Activated naive CD8-positive, alpha-beta T cell treated with anti-CD3 and anti-CD28 coated beads, Interleukin-2, amount 10 ng/mL, durations not matched to agents 7 days and 5 days (primary cell): ENCODE measurements at places on chromosomes 1 and 21. TPM values are rescaled to one million over a fixed set of nuclear protein-coding genes. Genes with fewer than 3 reads are reported as not detected.

KCNT2 gene
- total RNA-seq, result not detected

GRCh38 chr21:32940079-32941014, 85.4 kb upstream of the OLIG2 start:
- no peaks in the 10 kb centered on the region for H3K27me3 ChIP-seq
- H3K27ac ChIP-seq, result no peak overlapping the region
- H3K36me3 ChIP-seq, result no peaks in the 10 kb centered on the region

DNA sequence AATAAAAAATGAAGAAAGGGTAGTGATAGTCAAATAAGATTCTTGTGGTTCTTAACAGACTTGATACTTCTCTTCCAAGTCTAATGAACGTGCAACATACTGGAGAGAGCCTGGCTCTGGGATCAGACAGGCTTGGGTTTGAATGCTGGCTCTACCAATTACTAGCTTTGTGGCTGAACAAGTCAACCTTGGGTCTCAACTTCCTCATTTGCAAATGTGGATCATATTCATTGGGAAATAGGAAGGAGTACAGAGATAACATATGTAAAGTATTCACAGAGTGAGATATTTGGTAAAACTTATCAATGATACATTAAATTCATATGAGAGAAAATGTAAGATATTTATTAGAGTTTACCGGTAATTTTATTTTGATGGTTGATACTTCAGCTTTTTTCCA, 2.0 kb downstream of the EDEM3 start:
- peaks cover 4% of the 10 kb centered on the region for H3K36me3 ChIP-seq
- H3K4me3 ChIP-seq, result peak overlapping the region; percentile 89
- H3K4me1 ChIP-seq, result peaks cover 27% of the 10 kb centered on the region
- H3K27ac ChIP-seq, result no peak overlapping the region
- peaks cover 10% of the 10 kb centered on the region for H3K27me3 ChIP-seq

FCAMR gene
- 0.22 TPM for total RNA-seq

DNA sequence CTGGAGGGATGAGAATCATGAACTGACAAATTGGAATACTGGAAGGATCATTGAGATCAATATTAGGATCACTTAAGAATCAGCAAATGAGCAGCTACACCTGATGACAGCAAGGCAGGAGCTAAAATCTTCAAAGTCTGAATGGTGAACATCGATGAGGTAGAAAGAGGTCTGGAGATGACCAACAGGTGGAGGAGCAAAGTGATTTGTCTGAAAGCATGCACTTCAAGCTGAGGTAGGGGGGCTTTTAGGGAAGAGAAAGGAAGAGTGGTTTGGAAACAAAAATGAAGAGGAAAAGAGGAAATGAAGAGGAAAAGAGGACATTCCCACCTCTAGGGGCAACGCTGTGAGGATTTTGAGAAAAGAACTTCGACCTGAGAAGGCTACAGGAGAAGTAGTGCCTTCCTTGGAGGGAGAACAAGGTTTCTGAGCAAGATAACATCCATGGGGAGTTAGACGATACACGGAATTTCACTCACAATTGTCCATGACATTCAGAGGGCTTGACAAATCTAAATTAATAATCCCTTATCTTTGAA, 79.0 kb downstream of the APP start:
- H3K27me3 ChIP-seq, result no peaks in the 10 kb centered on the region
- H3K27ac ChIP-seq, result no peak overlapping the region
- no peaks in the 10 kb centered on the region for H3K4me1 ChIP-seq
- H3K36me3 ChIP-seq, result peaks cover 2% of the 10 kb centered on the region
- H3K4me3 ChIP-seq, result no peak overlapping the region
- no peak for DNase-seq

EFNA3 gene
- 3.6 TPM for total RNA-seq

DNA sequence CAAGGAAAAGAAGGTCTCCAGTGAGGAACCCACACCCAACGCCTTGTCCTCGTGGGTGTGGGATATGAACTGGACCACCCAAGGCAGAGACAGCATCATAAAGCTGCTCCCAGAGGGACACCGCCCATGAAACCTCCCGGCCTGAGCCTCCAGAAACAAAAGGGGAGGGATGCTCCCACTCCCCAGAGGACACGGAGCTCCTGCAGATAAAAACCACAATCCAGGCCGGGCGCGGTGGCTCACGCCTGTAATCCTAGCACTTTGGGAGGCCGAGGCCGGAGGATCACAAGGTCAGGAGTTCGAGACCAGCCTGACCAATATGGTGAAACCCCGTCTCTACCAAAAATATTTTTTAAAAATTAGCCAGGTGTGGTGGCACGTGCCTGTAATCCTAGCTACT, 66.4 kb downstream of the CHD5 start:
- DNase-seq, result peak; percentile 8
- H3K4me3 ChIP-seq, result no peak overlapping the region
- peaks cover 9% of the 10 kb centered on the region for H3K27me3 ChIP-seq
- H3K4me1 ChIP-seq, result no peaks in the 10 kb centered on the region

ZC3H12A gene
- 31.0 TPM for total RNA-seq

ZC3H11A gene
- 114 TPM for total RNA-seq

PROK1 gene
- not detected for total RNA-seq

- no peaks in the 10 kb centered on the region for H3K36me3 ChIP-seq
- no peak for DNase-seq
- no peak overlapping the region for H3K27ac ChIP-seq
- no peaks in the 10 kb centered on the region for H3K4me1 ChIP-seq
- H3K27me3 ChIP-seq, result peaks cover 2% of the 10 kb centered on the region
Measured at GRCh38 chr1:30315185-30315960, 408.0 kb downstream of the MATN1 start.

DNA sequence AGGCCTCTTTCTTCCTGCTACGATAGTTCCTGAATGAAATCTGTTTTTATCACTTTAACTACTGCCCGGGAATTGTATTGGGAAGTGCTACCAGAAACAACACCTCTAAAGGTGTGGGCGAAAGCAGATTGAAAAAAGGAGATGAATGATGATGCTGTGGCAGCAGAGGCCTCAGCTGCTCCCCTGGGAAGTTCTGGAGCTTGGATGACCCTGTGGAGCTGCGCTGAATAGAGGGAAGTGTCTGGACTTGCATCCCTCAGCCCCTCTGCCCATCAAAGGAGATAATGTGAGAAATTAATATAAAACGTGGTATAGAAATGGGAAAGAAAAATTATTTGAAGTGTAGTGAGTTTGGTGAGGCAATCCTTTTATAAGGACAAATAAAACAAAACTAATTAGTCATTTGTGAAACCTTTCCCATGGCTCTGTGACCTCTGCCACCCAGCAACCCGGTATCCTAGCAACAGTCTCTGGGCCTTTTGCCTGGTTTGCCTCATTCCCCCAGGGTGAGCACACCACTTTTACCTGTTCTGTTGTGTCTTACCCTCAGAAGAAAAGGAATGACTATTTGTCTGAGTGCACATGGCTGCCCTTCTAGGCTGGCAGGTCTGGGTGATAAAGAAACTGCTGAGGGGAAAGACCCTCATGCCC, 21.3 kb downstream of the OVAAL start:
- peaks cover 6% of the 10 kb centered on the region for H3K4me1 ChIP-seq
- H3K4me3 ChIP-seq, result no peak overlapping the region
- H3K36me3 ChIP-seq, result peaks cover 1% of the 10 kb centered on the region
- H3K27me3 ChIP-seq, result no peaks in the 10 kb centered on the region
- DNase-seq, result no peak
- H3K27ac ChIP-seq, result no peak overlapping the region

DNA sequence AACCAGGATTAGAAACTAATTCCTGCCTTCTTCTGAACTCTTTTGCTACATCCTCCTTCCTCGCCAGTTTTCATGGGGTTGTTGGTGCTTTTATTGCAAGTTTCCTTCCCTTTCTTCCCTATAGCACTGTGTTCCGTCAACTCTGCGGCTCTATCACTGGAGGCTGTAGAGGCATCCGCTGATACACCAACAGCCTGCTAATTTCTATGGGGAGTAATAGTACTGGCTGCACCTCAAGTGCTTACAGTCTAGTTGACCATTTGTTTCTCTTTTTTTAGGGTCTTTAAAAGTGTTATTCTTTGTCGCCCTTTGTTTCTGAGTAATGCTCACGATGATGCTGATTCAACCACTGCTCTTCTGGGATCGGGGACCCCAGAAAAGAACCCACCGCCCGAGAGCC, 746 bp downstream of the MIS18A start:
- peak overlapping the region; percentile 98 for H3K4me3 ChIP-seq
- no peak for DNase-seq
- H3K27me3 ChIP-seq, result no peaks in the 10 kb centered on the region

GRCh38 chr1:207908107-207908734, 2.7 kb downstream of the CD34 start:
- no peaks in the 10 kb centered on the region for H3K36me3 ChIP-seq
- H3K4me1 ChIP-seq, result peaks cover 18% of the 10 kb centered on the region
- peaks cover 54% of the 10 kb centered on the region for H3K27me3 ChIP-seq
- no peak overlapping the region for H3K27ac ChIP-seq
- DNase-seq, result no peak
- no peak overlapping the region for H3K4me3 ChIP-seq

GRCh38 chr1:248611883-248612414, 14.4 kb upstream of the OR2T10 start:
- H3K4me1 ChIP-seq, result no peaks in the 10 kb centered on the region
- H3K4me3 ChIP-seq, result no peak overlapping the region
- H3K27me3 ChIP-seq, result no peaks in the 10 kb centered on the region
- no peak overlapping the region for H3K27ac ChIP-seq
- no peak for DNase-seq

LYPD8 gene
- not detected for total RNA-seq

DNA sequence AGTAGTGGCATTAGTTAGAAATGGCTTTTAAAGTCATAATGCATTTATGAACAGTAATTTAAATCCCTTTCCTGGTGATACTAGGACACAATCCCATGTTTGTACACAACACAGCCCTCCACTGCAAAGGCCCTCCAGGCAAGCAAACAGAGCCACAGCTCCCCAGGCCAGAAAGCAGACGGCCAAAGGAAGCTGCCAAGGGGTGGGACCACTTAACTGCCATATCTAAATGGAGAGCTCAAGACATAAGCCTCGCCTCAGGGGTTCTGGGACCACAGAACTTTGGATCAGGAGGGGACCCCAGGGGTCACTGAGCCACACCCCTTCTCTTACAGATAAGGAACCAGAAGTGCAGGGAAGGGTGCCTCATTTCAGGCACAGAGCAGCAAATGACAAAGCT, 189.7 kb downstream of the KCNH1 start:
- peaks cover 5% of the 10 kb centered on the region for H3K4me1 ChIP-seq
- DNase-seq, result no peak
- H3K36me3 ChIP-seq, result no peaks in the 10 kb centered on the region

DNA sequence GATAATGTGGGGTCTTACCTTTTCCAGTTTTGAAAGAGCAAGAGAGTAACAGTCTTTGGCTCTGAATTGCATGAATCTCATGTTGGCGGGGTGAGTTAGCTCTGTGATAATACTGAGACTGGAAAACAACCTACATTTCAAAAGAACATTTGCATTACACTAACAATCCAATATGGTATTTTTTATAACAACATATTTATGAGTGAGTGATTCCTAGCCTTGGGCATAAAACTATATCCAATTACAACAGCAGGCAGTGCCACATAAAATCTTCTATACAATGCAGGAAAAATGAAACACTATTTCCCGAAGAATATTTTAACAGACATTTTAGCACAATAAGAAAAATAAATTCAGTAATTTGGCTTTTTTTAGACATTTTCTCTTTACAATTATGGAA, 303.0 kb downstream of the KCNT2 start:
- H3K4me3 ChIP-seq, result no peak overlapping the region
- H3K27me3 ChIP-seq, result no peaks in the 10 kb centered on the region
- H3K36me3 ChIP-seq, result no peaks in the 10 kb centered on the region
- no peak for DNase-seq

DNA sequence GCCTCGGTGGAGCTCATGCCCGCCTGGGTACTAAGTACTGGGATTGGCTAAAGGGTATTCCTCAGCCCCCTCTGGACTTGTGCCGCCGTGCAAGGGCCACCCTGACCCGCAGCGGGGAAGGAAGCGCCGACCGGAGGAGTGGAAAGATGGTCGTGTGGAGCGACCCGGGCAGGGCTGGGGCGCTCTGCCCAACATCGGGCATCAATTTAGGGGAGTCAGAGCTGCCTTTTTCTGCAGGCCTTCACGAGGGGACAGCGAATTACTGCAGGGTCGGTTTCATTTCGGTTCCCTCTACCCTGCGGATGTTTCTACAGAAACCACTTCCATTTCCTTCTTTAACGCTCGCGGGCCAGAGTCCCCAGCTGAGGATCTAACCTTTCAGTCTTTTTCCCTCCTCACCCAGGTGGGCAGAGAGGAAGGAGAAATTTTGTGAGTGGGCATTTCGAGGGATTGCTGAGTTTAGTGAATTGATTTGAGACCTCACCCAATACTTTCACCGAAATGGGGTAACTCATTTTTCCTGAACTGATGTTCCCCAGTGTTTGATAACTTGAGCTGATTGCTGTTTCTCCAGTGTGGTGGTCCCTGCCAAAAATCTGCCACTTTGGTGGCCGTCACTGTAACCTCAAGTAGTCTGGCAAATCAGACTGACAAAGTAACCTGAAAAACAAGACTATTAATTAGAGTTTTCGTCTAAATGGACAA, 1.1 kb downstream of the TOR1AIP1 start:
- H3K36me3 ChIP-seq, result peaks cover 15% of the 10 kb centered on the region
- peak overlapping the region; percentile 94 for H3K4me3 ChIP-seq
- H3K27me3 ChIP-seq, result no peaks in the 10 kb centered on the region
- peaks cover 32% of the 10 kb centered on the region for H3K4me1 ChIP-seq

ZMYM4 gene
- 29.8 TPM for total RNA-seq

GRCh38 chr21:41011951-41012366, 156.0 kb upstream of the BACE2 start:
- H3K27me3 ChIP-seq, result no peaks in the 10 kb centered on the region
- no peak overlapping the region for H3K27ac ChIP-seq
- no peak overlapping the region for H3K4me3 ChIP-seq
- no peaks in the 10 kb centered on the region for H3K36me3 ChIP-seq
- no peaks in the 10 kb centered on the region for H3K4me1 ChIP-seq

DNA sequence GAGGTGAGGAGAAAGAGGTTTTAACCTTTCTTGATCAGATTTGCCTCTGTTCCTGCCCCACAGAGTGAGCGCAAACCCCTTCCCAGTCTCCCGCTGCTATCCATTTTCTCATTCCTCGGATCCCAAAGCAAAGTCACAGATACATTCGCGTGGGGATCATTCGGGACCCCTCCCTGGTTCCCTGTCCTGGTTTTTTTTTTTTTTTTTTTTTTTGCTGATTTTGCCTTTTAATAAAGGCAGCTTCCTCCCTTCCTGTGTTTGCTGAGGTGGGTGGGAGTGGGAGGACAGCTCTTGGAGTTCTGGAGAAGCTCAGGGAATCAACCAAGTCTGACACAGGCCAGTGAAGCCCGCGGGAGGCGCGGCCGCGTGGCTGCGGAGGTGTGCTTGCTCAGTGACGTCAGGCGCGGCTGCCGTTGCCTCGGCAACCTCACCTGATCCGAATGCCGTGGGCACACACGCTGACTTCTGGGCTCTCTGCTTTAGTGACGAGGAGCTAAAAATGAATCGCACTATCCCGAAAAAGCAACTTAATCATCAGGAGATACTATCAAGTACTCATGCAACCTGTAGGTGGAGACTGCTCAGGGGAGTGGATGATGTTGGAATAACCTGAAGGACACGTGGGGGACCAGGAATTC, 106.4 kb downstream of the TBX19 start:
- peaks cover 12% of the 10 kb centered on the region for H3K4me1 ChIP-seq
- DNase-seq, result peak; percentile 71
- H3K27ac ChIP-seq, result peak overlapping the region; percentile 46
- peak overlapping the region; percentile 60 for H3K4me3 ChIP-seq

- no peak overlapping the region for H3K27ac ChIP-seq
- peaks cover 12% of the 10 kb centered on the region for H3K36me3 ChIP-seq
- H3K4me1 ChIP-seq, result peaks cover 15% of the 10 kb centered on the region
- DNase-seq, result no peak
- no peaks in the 10 kb centered on the region for H3K27me3 ChIP-seq
Measured at GRCh38 chr1:235027076-235027861, 101.4 kb downstream of the TOMM20 start.

DENND4B gene
- 173 TPM for total RNA-seq
